ENCODE measurements at places on chromosomes 5 and 9. TPM values are rescaled to one million over a fixed set of nuclear protein-coding genes. Genes with fewer than 3 reads are reported as not detected.

SNCAIP gene
- 0.58 TPM for total RNA-seq

ZNF354C gene
- total RNA-seq: 2.1 TPM

IFNA17 gene
- not detected for total RNA-seq

RALGPS1 gene
- 9.4 TPM for total RNA-seq

ANKDD1B gene
- 0.38 TPM for total RNA-seq

GNAQ gene
- total RNA-seq: 23.9 TPM

TMEM174 gene
- total RNA-seq: not detected

IGFBPL1 gene
- 0.57 TPM for total RNA-seq

PFN3 gene
- not detected for total RNA-seq

DNA sequence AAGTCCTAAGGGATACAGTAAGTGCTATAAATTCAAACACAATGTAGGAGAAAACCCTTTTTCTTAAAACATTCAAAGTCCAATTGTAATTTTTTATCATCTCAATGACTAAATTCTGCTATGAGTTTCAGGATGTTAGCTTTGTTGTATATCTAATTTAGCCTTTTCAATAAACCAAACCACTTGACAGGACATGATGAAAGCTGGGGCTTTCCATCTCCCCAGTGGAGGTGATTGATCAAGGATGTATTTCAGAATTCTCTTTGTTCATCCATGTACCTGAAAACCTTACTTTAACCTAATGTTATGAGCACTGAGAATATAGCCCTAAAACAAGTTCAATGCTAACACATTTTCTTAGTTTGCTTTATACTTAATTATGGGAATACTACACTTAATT is 639.0 kb upstream of the ITGA1 start:
- no peak overlapping the region for H3K27ac ChIP-seq
- DNase-seq: no peak
- no peaks in the 10 kb centered on the region for H3K36me3 ChIP-seq
- H3K4me1 ChIP-seq: peaks cover 6% of the 10 kb centered on the region

DNA sequence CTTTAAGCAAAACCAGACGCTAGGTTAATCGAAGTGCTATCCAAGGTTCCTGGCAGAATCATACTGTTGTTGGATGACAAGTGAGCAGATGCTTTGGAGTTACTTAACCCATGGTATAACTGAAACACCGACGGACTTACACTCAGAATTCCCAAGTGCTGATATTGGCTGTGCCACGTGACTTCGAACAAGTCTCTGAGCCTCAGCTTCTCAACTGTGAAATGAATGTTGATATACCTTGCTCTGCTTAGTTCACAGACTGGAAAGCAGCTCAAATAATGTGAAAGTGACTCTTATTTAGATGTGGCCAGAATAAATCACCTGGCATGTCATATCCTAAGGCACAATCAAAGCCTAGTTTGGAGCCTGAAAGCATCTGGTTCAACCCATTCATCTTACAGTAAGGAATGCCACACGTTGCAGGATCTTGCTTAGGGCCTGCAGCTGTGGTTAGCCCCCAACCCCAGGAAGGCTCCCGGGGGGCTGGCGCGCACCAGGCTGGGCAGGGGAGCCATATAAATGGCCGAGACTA is 759 bp downstream of the GEMIN5 start:
- peaks cover 12% of the 10 kb centered on the region for H3K4me1 ChIP-seq
- DNase-seq: no peak
- H3K36me3 ChIP-seq: no peaks in the 10 kb centered on the region
- H3K27me3 ChIP-seq: no peaks in the 10 kb centered on the region

DNA sequence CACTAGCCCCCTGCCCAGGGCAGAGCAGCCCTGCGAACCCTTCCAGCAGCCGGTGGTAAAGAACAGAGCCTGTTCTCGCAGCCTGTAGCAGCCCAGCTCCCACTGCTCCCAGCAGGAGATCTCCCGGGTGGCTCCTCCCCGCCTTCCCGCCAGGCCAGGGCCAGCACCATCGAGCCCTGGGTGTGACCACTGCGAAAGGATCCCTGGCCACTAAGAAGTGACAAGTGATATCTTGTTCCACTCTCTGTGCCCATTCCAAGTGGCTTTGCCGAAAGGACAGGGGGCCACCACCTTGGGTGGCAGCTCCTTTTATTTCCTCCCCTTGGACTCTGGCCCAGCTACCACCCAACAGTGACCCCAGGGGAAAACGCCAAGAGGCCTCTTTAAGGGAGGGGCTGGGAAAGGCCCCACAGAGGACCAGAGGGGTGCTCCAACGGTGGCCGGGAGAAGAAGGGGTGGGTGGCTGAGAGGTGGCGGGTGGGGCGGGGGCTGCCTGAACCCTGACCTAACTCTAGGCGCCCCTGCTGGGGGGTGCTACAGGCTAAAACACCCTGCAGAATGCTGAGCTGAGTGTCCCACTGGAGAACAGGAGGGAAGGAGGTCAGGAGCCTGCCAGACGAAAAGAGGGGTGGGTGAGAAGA is 1.6 kb downstream of the NACC2 start:
- no peaks in the 10 kb centered on the region for H3K4me1 ChIP-seq
- peak; percentile 52 for DNase-seq
- H3K4me3 ChIP-seq: peak overlapping the region; percentile 74
- H3K36me3 ChIP-seq: no peaks in the 10 kb centered on the region
- H3K27me3 ChIP-seq: no peaks in the 10 kb centered on the region
- peak overlapping the region; percentile 75 for H3K27ac ChIP-seq

- no peak for DNase-seq
- no peaks in the 10 kb centered on the region for H3K36me3 ChIP-seq
- H3K27ac ChIP-seq: no peak overlapping the region
- H3K4me3 ChIP-seq: no peak overlapping the region
- no peaks in the 10 kb centered on the region for H3K4me1 ChIP-seq
- no peaks in the 10 kb centered on the region for H3K27me3 ChIP-seq
Measured at GRCh38 chr5:108149369-108149768, 232.5 kb downstream of the FBXL17 start.

DNA sequence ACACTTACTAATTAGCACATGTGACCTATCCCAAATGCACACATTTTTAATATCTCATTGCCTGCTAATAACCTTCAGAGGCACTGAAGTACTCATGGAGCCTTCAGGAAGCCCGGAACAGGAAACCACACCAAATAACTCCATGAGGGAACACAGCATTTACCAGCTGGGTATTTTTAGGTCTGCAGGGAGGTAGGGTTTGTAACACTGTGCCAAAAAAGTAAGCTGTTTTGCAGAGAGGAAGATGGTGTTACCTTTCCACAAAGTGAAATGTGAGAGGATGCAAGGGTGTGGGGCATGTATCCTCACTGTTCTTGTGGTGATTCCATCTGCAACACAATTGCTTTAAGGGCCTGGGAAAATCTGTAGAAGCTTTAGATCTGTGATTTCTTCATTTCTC is 64.4 kb downstream of the NUDT12 start:
- no peak overlapping the region for H3K27ac ChIP-seq
- H3K4me3 ChIP-seq: no peak overlapping the region
- H3K4me1 ChIP-seq: no peaks in the 10 kb centered on the region
- no peaks in the 10 kb centered on the region for H3K36me3 ChIP-seq
- no peak for DNase-seq
- no peaks in the 10 kb centered on the region for H3K27me3 ChIP-seq

GRCh38 chr5:61526207-61526519 is 194.1 kb downstream of the ZSWIM6 start:
- no peaks in the 10 kb centered on the region for H3K27me3 ChIP-seq
- H3K36me3 ChIP-seq: no peaks in the 10 kb centered on the region
- no peak overlapping the region for H3K27ac ChIP-seq
- DNase-seq: no peak
- no peaks in the 10 kb centered on the region for H3K4me1 ChIP-seq
- no peak overlapping the region for H3K4me3 ChIP-seq

DNA sequence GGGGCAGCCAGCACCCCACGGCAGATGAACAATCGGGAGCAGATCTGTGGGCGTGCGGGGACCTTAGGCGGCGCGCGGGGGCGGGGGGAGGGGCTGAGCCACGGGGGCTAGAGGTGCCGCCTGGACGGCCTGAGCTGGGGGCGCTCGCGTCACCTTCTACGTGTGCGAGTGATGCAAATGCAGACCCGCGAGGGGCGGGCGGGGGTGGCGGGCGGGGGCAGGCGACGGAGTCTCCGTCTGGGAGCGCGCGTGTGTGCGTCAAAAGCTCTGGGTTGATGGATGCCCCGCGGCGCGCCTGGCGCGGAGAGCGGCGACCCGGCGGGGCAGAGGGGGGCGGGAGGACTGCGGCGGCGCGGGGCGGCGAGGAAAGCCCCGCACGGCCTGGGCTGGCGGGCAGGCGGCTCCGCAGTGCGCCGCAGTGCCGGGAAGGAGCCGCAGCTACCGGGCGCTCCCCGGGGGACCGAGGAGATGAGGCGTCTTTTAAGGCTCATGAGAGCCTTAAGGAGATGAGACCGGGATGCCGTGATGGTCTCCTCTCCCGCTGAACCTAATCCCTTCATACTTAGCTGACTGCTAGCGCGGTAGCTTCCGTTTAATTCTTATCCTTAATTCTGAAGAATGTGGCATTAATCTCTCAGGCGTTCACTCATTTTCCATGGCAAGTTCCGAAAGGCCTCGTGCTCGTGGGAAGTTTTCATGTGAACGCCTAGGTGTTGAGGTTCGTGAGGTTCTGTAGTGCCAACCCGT is 1.5 kb downstream of the SV2C start:
- H3K4me3 ChIP-seq: no peak overlapping the region
- no peaks in the 10 kb centered on the region for H3K36me3 ChIP-seq
- H3K27ac ChIP-seq: no peak overlapping the region
- no peak for DNase-seq

DNA sequence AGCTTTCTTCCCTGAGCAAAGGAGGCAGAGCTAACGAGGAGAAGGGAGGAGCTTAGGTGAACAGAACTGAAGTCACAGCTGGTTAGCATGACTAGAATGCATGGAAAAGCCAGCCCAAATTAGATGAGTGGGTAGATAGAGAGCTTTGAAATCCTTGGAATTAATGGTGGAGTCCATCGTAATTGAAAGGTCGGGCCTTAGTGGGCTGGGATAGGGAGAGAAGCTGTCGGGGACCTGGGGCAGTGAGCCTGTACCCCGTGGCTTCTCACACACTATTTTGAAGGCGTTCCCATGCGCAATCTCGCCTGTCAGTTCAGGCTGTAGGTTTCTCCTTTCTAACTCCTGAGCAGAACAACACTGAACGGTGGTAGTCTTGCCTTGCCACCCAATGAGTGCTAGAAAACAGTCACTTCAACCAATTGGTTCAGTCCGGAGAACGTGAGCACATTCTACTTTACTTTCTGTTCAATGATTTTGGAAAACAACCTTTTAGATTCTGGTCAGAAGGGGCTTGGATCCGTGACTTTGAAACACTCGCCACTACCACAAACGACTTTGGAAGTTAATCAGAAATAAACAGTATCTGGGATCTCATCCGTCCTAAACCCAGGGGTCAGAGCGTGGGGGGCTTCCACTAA is 655 bp upstream of the RAI14 start:
- peak overlapping the region; percentile 96 for H3K4me3 ChIP-seq
- no peaks in the 10 kb centered on the region for H3K27me3 ChIP-seq
- H3K36me3 ChIP-seq: no peaks in the 10 kb centered on the region
- H3K27ac ChIP-seq: peak overlapping the region; percentile 84

DNA sequence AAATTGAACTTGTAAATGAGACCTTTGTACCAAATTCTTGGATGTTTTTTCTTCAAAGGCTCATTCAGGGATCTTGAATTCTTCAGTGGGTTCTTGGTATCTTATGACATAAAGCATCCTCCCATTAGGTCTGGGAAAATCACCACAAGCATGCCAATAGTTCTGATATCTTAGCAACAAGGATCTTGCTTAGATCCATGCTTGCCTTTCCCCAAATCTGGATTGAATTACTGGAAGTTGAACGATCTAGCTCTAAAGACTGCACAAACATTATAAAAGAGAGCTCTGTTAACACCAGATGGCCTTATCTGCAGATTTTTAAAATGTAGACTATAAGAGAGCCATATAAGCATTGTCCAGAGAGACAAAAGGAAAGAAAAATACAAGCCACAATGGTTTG is 266.3 kb downstream of the RAB3C start:
- H3K27me3 ChIP-seq: no peaks in the 10 kb centered on the region
- no peak for DNase-seq
- H3K4me3 ChIP-seq: no peak overlapping the region
- no peaks in the 10 kb centered on the region for H3K4me1 ChIP-seq
- H3K36me3 ChIP-seq: no peaks in the 10 kb centered on the region

DNA sequence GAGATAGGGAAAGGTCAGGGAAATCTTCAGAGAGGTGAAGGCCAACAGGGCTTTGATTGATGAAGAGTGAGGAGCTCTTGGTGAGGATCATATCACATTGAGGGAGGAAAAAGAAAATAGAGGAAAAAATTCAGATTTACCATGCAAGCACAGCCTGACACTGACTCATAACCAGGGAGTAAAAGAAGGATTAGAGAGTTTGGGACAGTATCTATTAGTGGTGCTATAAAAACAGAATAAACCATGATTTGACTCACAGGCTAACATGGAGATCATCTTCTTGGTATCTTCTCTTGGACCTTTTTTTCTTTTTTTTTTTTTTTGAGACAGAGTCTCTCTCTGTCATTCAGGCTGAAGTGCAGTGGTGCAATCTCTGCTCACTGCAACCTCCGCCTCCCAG is 44.4 kb downstream of the MUSK start:
- H3K4me1 ChIP-seq: no peaks in the 10 kb centered on the region
- DNase-seq: no peak
- H3K27ac ChIP-seq: no peak overlapping the region
- H3K4me3 ChIP-seq: no peak overlapping the region
- no peaks in the 10 kb centered on the region for H3K36me3 ChIP-seq

GRCh38 chr5:166994226-166994625 is 1297.2 kb upstream of the WWC1 start:
- H3K27me3 ChIP-seq: no peaks in the 10 kb centered on the region
- no peaks in the 10 kb centered on the region for H3K36me3 ChIP-seq
- DNase-seq: no peak
- H3K4me1 ChIP-seq: peaks cover 19% of the 10 kb centered on the region
- no peak overlapping the region for H3K27ac ChIP-seq

DNA sequence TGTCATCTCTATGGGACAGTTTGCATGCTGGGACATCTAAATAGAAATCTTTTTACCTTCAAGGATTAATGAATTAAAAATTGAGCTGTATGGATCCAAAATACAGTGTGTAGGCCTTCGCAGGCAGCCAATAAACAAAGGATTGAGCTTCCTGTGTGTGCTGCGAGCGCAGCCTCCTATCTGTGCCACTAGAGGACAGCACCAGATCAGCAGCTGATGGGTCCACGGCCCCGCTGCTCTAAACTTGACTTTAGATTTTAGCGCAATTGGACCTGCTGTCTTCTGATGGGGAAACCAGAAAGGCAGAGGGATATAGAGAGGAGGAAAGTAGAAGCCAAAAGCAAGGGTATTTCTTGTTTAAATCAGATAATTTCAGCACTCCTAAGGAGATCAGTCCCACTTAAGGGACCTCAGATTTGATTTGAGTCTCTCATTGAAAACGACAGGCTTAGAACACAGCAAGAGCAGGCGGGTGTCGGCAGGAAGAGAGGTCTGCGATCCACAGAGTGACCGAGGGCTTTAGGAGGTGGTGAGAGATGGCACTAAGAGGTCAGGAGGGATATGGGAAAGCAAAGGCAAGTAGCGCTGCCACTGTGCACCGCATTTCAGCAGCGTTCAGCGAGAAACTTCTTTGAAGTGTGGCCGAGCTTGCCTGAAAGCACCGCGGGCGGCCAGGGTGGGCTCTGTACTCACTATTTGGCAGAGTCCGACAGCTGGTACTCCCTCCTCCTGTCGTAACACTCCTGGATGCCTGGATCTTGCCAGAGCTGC is 214.3 kb downstream of the GNA14 start:
- no peak overlapping the region for H3K27ac ChIP-seq
- H3K4me1 ChIP-seq: peaks cover 6% of the 10 kb centered on the region
- peak; percentile 84 for DNase-seq
- H3K4me3 ChIP-seq: no peak overlapping the region
